ENCODE measurements at places on chromosomes 16 and 17. TPM values are rescaled to one million over a fixed set of nuclear protein-coding genes. Genes with fewer than 3 reads are reported as not detected.

CFAP97D1 gene
- 0.30 TPM for total RNA-seq

CD300E gene
- not detected for total RNA-seq

CARD14 gene
- 57.3 TPM for total RNA-seq

DNA sequence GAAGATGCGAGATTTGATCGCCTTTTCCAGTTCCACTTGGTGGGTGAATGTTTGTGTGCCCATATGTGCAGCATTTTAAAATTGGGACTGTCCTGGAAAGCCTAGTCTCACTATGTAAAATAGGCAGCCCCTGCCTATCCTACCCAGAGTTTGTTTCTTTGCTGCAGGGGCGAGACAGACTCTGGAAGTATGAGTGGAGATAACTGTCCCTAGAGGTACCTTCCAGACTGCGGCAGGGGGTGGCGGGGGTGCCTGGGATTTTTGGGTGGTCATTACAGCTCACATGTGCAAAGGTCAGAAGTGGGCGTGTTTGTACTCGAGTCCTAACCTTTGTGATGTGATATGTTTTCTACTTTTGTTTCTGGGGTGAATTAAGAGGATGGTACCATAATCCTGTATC is 36.6 kb downstream of the MPRIP start:
- DNase-seq: peak; percentile 76

GRCh38 chr16:88810166-88810911 is 1.4 kb downstream of the APRT start:
- DNase-seq: no peak

DNA sequence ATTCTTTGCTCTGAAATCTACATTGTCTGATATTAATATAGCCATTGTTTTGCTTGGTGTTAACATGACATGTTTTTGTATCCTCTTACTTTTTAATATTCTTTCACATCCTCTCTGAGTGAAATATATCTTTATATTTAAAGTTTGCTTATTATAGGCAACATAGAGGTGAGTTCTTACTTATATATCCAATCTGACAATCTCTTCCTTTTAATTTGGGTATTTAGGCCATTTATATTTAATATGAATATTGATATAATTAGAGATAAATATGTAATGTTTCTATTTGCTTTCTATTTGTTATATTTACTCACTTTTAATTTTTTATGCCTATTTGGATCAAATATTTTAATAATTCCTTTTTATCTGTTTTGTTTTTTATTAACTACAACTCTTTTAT is 554.1 kb upstream of the SALL1 start:
- DNase-seq: no peak

DNA sequence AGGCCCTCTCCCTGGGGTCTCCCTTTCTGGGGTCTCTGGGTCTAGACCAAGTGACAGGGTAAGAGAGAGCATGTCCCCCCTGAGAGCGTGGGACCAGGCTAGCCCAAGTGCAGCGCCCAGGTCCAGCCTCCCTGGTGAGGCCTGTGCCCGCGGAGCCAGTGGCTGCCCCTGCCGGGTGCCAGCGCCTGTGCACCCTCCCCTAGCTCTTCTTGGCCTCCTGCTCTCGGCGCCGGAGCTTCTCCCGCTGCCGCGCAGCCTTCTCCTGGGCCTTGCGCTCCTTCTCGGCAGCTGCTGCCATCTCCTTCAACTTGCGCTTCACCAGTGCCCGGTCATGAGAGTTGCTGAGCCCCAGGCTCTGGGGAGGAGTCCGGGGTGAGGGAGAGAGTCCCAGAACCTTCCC is 17.3 kb downstream of the SAMD14 start:
- DNase-seq: no peak

GRCh38 chr16:67917852-67918236 is 13.8 kb downstream of the CTRL start:
- DNase-seq: no peak

DNA sequence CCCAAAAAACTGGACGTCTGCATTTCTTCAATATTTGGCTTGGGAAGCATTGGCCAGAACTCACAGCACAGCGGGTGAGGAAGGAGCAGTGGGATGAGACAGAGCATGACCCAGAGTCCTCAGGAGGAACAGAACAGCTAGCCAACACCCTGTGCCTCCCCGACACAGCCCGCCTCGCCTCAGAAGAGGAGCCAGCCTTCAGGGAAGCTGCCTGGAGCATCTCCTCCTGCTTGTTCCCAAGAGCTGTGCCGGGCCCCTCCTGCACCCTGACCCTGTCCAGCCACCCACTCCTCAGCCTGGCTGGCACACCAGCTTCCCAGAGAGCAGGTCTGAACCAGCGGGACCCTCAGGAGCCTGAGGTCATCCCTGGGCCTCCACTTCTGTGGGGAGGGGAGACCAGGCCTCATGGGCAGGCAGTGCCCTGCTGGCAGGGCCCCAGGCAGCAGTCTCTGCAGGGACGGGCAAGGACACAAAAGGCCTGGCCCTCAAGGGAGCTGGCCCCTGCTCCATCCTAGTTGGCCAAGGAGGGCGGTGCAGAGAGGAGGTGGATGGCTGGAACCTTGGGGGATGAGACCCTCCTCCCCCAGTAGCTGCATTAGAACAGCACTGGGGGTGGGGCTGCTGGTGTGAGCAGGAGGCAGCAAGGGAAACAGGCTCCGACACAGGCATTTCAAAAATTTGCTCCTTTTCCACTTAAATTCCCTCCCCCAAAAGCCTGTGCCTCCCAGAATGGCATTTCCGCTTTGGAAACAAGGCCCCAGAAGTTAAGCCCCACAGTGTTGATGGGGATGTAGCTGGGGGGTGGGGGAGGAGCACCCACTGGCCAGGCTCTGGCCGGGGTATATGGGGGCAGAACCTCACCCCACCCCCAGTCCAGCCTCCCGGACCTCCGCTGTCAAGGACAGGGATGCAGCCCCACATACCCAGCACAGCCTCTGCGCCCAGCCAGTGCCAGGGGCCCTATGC is 1.8 kb upstream of the BCAR1 start:
- DNase-seq: no peak

GRCh38 chr17:72775919-72776318 is 316.6 kb downstream of the SLC39A11 start:
- no peak for DNase-seq
